ENCODE measurements at places on chromosomes 5 and 9.

DNA sequence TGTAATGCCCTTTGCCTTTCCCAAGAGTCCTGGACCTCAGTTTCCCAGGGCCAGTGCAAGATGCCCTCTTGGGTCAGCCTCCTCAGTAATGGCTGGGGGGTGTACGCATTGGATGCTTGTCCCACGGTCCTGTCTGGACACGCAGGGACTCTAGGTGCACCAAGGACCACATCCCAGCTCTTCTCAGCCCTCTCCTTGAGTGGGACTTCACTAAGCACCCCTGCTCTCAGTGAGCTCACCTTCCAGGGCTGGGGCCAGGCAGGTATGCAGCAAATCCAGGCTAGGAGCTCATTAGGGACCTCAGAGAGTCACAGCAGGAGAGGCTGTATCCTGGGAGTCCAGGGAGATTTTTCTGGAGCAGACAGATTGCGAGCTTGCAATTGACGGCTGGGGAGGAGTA, 59.8 kb downstream of the MACROH2A1 start:
- no peak for DNase-seq

DNA sequence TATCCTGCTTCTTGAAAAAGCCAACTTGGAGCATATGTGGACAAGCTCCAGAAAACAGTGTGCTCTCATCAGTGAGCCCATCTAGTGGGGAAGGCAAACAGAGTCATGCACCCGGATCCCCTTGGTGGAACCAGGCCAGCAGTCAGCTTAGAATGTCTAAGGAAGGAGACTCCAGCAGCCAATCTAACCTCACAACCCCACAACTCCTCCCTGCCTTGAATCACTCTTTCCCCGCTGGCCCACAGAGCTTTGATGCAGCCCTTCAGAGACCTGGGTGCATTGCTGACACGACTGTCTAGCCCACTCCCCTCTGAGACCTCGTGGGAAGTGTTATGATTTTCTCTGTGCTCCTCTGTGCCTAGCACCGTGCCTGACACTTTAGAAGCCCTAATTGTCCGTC, 623.7 kb downstream of the BNC2 start:
- DNase-seq: no peak

- DNase-seq: no peak
Observed at GRCh38 chr5:9151684-9152427, 394.0 kb downstream of the SEMA5A start.

GRCh38 chr5:36414869-36415282, 113.2 kb upstream of the RANBP3L start:
- DNase-seq: no peak

GRCh38 chr5:37111426-37112382, 137.5 kb downstream of the CPLANE1 start:
- no peak for DNase-seq

DNA sequence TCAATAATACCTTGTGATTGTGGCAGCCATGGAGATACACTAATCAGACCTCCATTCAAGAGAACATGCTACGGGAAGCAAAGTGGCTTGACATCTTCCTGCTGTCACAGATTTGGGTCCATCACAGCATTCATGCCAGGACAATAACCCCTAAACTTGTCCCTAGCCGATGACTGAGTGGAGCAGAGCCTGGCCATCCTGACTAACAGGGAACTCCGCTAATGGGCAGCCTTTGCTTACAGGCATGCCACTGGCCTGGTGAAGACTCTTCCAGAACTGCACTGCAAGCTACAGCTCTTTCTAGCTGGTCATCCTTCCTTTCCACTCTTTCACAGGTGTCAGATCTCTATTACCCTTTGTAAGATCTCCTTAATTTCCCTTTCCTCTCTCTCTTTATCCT, 16.0 kb downstream of the FAM174A start:
- DNase-seq: no peak

GRCh38 chr9:19122490-19123042, 4.7 kb downstream of the PLIN2 start:
- no peak for DNase-seq

GRCh38 chr5:114101153-114101552, 260.7 kb upstream of the KCNN2 start:
- DNase-seq: no peak

DNA sequence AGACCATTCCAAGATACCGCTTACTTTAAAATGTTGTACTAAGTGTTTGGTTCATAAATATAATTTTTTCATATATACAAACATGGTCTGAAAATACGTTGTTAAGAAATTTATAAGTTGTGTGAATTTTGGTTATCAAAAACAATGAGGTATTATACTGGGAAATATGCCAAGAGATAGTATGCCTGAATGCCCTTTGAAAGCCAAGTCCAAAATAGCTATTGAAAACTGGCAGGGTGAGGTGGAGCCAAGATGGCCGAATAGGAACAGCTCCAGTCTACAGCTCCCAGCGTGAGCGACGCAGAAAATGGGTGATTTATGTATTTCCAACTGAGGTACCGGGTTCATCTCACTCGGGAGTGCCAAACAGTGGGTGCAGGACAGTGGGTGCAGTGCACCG, 533.5 kb downstream of the ZNF608 start:
- no peak for DNase-seq

DNA sequence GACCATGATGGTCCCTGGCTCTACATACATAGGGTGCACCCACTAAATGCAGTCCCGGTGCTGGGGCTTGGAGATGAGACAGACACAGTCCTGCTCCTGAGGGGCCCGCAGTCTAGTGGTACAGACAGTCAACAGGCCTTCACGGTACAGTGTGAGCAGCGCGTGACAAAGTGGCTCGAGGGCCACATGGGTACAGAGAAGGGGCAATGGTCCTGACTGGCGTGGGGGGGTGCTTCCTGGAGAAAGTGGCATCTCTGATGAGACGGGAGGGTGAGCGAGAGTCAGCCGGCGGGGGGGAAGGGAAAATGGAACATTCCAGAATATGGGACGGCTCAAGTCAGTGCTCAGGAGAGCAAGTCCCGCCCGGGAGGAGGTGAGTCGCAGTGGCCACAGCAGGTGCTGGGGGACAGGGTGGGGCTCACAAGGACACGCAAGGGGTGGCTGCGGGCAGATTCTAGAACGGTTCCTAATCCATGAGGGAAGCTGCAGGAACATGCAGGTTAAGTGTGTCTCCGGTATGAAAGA, 38.0 kb downstream of the WHRN start:
- no peak for DNase-seq

DNA sequence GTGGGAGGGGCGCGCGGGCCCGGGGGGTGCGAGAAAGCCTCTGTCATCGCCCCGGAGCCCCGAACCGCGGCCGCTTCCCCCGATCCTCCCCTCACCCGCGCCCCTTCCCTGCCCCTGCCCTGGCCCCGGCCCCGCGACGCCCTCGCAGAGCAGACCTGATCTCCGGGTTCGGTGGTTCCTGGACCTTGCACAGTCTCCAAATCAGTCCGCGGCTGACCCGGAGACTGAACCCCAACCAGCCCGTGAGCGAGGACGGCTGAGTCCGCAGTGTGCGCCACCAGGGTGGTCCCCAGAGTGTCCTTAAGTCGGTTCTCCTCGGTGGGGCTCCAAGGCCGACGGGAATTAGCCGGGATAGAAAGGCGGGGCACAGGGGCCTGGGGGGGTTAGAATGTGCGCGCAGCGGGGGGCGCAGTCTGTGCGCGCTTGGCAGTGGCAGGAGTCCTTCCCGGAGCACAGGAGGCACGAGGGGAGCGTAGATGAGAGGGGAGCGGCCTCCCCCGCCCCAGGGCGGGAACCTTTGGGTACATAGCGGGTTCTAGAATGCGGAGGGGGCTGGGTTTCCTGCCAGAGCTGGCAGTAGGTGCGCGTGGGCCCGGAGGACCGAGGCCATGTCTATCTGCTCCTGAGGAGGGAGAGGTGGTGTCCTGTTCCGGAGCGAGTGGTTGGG, 779 bp downstream of the PKN3 start:
- no peak for DNase-seq

- DNase-seq: no peak
Observed at GRCh38 chr5:139708434-139708861, 60.3 kb downstream of the CXXC5 start.

DNA sequence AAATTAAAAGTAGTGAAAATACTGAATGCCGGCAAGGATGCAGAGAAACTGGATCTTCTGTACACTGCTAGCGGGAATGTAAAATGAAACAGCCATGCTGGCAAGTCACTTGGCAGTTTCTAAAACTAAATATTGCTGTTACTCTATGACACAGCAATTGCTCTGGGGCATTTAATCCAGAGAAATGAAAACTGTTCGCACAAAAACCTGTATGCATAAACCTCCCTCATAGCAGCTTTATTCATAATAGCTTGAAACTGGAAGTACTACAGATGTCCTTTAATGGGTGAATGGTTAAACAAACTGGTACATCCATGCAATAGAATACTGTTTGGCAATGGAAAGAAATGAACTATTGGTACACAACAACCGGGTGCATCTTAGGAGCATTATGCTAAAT, 167.2 kb downstream of the ARHGAP26 start:
- no peak for DNase-seq

DNA sequence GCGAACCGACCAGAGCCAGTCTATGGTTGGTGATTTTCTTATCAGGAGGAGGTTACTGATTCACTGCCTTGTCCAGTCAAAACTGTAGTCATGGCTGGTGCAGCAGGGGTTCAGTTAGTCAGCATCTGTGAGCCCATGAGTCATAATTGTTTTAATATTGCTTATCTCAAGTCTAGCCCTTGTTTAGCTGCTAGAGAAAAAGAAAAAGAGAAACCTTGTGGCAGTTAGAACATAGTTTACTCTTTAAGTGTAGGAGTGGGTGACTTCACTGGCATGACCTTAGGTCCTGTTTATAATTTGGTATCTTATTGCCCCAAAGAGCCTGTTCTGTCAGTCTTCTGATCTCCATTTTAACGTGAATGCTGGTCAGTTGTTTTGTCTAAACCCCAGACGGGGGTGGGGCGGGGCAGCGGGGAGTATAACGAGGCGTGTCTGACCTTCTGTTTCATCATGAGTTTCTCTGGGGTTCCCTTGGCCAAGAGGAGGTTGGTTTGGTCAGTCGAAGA, 76.9 kb upstream of the NFIL3 start:
- no peak for DNase-seq

DNA sequence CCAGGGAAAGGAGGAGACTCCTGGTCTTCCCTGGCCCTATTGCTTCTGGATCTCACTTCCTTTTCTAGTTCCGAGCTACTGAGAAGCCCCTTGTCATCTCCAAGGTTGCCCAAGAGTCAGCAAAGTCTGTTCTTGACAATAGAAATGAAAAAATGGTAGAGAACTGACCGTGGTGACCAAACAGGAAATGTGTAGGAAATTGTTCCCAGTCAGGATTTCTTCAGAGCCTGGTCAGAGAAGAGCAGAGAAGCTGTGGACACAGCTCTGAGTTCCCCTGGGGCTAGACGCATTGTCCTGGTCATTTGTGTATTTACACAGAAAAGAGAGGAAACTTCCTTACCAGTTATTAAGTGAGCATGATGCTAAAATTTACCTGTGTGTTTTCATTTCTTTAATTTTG, 35.6 kb downstream of the S1PR3 start:
- DNase-seq: no peak

DNA sequence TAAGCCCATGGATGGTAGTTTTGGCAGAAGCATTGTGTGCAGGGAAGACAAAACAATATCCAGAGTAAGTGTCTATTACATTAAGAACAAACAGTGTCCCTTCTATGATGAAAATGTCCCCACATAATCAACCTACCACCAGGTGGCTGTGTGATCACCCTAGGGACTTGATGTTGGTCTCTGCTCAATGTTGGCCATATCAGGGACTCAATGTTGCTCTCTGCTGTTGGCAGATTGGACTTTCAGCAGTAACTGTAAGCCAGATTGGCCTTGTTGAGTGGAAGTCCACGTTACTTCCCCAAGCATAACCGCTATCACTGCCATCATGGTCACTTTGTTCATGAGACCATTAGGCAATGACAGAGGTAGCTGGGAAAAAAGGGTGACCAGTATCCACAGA, 52.8 kb upstream of the PRSS3 start:
- no peak for DNase-seq

DNA sequence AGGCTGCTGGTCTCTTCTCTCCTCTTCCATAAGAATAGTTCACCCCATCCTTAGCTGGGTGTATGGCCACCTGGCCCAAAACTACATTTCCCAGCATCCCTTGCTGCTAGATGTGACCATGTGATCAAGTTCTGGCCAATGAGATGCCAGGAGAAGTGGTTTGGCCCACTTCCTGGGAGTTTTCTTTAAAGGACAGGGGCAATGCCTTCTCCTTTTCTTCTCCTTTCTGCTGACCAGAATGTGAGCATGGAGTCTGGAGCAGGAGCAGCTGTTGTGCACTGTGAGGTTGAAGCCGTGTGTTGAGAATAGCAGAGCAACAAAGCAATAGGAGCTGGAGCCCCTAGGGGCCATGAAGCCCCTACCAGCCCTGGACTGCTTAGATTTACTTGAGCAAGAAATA, 36.8 kb downstream of the C9orf50 start:
- no peak for DNase-seq

GRCh38 chr9:109974143-109974917, 194.3 kb downstream of the PALM2AKAP2 start:
- DNase-seq: no peak

- no peak for DNase-seq
Observed at GRCh38 chr5:106727071-106727470, 943.7 kb downstream of the EFNA5 start.

- DNase-seq: no peak
Observed at GRCh38 chr9:137156567-137157375, 13.1 kb downstream of the LRRC26 start.

DNA sequence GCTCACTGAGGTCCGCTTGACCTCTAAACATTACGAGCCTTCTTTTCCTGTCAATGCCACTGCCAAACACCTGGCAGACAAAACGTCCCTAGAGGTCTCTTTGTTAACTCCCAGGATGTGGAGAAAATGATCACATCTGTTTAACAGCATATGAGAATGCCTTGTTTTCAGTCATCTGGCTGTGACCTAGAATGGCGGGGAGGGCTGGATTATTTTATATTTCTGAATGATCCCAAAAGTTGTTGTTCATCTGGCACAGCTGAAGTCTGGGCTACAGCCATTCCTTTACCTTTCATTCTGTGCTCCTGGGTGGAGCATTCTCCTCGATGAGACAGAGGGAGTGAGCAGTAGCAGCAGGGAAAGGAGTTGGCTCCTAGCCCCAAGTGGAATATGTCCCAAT, 138.2 kb downstream of the PRDM6 start:
- no peak for DNase-seq

- DNase-seq: no peak
Observed at GRCh38 chr9:135644631-135645218, 5.4 kb upstream of the GLT6D1 start.

DNA sequence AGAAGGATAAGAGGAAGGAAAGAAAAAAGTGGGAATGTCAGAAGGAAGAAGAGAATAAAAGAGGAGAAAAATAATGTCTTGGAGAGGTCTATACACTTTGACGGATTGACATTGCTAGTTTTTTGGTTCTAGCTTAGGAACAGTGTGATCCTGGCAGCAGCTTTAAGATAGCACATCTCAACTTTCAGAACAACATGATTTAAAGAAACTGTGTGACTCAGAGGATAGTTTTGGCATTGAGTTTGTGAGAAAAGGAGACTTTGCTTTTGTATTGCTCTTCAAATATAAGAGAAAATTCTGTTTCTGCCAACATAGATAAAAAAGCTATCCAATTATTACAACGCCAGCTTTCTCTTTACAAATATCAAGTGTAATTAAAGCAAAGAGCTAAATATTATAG, 260.7 kb upstream of the ARRDC3 start:
- DNase-seq: no peak
